ENCODE measurements at places on chromosomes 2 and 18.

DNA sequence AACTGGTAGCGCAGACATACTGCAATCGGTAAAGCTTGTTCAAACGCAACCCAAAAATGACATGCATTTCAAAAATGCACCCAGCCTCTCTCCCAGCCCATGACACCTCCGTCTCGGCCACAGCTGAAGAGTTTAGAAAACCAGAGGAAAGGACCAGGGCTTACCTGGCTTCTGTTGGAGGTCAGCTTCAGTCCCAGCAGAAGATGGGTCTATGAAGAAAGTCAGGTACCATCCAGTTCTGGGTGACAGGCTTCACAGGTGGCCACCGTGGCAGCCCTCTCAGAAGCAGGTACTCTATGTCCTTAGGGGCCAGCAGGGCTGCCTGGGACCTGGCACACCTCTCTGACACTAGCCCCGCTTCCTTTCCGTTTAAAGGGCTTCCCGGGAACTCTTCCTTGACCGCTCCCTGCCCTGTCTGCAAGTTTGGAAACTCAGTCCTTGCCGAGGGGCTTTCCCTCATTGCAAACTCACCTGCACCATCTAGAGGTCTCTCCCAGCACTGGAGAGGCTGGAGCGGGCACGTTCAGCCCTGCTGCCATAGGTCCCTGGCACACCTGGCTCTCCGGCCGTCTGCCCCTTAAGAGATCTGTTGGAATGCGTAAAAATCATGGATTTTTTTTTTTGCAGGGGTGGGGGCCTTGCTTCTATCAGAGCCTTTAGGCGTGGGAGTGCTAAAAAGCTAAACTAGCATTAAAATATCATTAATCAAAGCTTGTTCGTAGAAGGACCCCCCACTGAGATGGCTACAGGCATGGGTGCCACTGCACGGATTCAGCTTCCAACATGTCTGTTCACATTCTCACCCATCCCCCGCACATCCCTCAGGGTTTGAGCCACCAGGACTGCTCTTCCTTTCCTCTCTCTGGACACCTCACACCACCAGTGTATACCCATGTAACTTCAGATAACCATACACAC, at the start of gene EDAR:
EDAR (minus strand) TSS at position 425 of the 918 bp plus-strand sequence. CDS start 58,206 bp downstream, outside the sequence.
- DNase-seq, result peak; percentile 30

DNA sequence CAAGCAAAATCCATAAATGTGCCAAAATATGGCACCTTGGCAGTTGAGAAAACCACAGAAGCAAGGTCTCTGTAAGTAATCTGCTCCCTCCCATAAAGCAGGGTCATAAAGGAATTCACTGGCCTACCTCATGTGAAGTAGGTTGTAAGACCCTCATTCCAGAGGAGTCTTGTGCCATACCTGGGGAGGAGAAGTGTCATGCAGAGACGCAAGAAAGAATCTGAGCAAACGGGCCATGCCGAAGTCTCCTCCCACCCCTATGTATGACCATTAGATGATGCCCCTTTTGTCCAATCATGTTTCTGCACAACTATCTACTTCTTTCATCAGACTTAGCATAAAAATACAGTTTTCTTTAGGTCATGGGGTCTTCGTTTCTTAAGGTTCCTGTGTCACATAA, 14.6 kb downstream of the NMUR1 start:
- no peak for DNase-seq

- no peak for DNase-seq
Observed at GRCh38 chr2:220847006-220847405, 725.1 kb downstream of the EPHA4 start.

- no peak for DNase-seq
Observed at GRCh38 chr2:237946423-237946822, 20.4 kb upstream of the UBE2F start.

- no peak for DNase-seq
Observed at GRCh38 chr2:15316370-15316814, 244.7 kb downstream of the NBAS start.

DNA sequence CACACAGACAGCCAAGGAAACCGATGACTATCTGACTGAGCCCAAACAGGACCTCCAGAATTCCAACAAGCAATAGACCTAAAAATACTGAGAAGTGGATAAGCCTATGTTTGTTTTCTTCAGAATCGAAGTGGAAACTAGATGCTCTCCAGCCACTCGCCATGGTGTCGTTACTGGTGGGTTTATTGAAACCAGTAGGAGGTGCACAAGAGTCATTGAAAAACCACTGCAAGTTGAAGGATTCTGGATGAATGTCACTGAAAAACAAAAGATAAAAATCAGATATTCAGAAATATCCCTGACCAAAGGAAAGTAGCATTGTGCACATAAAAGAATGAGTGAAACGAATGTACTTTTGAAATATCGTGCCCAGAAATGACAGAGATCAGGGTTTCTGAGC, 15.3 kb downstream of the TM4SF20 start:
- no peak for DNase-seq

DNA sequence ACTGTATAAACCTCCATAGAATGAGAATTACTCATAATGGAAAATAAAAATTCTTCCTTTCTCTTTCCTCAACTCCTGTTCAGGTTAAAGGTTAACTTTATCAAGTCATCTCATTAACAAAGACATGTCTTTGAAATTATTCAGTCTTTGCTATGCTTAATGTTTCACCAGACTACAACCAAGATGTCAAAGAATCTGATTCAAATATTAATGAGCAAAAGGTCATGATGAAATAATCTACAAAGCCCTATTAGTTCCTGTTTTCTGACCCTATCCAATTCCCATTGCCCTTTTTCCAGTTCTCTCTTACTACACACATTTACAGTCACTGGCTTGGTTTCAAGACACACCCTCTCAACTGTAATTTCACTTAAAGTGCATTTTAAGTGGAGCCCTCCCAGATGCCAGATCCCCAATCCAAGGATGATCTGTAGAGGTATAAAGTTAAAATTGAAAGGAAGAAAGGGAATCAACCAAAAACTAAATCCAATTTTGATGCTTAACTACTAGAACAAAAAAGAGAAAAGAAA, 246.9 kb upstream of the CYP26B1 start:
- no peak for DNase-seq

DNA sequence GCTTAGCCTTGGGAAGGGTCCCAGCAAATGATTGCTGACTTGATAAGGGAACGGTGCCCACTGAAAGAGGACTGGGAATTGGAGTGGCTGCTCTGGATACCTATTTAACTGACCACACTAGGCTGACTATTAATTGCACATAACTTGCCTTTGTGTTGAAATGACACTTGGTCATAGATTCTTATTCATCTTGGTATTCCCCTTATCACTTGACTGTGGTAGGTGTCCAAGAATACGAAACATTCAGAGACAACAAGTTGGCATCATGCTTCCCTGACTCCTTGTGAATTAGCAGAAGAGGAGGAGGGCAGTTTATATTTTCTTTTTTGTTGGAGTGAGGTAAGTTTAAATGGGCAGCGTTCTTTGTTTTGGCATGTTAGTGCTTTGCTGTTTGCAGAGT, 13.4 kb downstream of the FMNL2 start:
- no peak for DNase-seq

DNA sequence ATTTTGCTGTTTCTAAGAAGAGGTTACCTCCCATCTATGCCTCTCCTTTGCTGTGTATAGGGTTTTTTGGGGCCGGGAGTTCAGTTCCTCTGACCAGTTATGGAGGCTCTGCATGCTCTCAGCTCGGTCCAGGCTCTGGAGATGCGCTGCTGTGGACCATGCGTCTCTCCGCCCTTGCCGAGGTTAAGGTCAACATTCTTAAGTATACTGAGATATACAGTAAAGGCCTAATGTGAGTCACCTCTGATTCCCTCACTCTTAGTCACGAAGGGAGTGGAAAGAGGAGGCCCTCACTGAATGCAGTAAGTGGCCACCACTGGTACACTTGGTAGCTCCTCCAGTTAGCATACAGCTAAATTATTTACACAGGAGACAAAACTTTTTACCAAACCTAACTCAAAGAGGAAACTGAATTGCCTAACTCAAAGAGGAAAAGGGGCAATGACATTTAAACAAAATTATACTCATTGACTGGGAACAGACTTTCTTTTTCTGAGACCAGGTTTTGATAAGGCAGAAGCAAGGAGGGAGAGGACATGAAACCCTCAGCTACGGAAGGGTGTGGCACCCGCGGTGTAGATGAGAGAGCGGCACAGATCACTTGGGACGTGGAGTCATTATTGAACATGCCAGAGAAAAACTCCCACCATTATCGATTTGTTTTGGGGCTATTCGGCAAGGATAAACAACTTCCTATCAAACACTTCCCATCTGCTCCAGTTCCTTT, 98.7 kb downstream of the COPS8 start:
- no peak for DNase-seq

DNA sequence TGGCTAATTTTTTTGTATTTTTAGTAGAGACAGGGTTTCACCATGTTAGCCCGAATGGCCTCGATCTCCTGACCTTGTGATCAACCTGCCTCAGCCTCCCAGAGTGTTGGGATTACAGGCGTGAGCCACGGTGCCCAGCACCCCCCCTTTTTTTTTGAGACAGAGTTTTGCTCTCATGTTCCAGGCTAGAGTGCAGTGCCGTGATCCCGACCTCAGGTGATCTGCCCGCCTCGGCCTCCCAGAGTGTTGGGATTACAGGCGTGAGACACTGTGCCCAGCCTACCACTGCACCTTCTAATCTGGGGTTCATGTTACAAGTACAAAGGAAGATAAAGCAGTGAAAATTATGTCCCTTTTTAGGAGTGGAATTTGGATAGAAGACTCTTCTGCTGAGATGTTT, 41.5 kb upstream of the CABLES1 start:
- DNase-seq, result no peak

DNA sequence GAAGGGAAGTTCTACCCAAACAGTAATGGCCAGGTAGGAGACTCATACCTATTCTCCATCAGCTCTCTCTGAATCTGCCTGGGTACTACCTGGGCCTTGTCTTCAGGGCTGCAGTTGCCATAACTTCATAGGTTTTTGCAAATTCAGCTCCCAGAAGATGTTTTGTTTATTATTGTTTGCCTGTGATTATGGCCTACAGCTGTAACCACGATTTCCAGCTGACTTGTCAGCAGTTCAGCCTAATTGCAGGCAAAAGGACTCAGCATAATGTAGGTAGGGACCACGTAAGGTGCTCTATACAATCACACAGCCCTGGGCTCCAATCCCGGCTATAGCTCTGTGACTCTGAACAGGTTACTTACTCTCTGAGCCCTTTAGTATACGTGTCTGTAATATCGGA, 187.0 kb upstream of the FN1 start:
- no peak for DNase-seq

DNA sequence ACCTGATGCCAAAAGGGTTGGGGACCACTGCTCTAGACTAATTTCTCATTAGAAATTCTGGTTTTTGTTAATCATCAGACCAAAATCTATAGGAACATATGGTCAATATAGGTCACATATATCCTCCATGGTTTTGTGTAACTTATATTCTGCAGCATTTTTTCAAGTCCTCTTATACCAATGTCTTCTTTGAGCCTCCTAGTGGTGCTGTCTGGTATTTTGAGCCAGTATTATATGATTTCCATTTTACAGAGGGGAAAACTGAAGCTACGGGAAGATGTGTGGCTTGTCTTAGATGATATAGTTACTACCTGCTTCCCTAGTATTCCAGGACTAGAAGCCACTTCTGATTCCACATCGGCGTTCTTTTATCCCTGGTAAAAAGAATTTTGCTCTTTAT, 13.8 kb downstream of the MAPK4 start:
- no peak for DNase-seq

- no peak for DNase-seq
Observed at GRCh38 chr2:47488870-47489584, 86.1 kb downstream of the MSH2 start.

DNA sequence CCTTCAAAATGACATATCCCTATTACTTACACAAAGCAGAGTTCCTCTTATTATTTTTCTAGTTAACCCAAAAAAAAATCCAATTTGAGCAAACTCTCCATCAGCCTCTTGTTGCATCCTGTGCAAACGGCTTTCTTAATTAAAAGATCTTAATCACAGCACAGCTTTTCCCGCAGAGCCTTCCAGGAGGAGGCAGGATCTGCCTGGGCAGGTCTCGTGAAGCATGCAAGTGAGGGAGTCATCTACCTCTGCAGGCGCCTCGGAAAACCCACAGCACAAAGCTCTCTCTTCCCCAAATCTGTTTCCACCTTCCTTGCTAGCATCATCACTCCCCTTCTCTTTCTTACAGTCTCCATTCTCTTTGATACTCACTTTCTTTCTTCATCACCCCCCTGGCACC, 100.4 kb downstream of the EN1 start:
- no peak for DNase-seq

DNA sequence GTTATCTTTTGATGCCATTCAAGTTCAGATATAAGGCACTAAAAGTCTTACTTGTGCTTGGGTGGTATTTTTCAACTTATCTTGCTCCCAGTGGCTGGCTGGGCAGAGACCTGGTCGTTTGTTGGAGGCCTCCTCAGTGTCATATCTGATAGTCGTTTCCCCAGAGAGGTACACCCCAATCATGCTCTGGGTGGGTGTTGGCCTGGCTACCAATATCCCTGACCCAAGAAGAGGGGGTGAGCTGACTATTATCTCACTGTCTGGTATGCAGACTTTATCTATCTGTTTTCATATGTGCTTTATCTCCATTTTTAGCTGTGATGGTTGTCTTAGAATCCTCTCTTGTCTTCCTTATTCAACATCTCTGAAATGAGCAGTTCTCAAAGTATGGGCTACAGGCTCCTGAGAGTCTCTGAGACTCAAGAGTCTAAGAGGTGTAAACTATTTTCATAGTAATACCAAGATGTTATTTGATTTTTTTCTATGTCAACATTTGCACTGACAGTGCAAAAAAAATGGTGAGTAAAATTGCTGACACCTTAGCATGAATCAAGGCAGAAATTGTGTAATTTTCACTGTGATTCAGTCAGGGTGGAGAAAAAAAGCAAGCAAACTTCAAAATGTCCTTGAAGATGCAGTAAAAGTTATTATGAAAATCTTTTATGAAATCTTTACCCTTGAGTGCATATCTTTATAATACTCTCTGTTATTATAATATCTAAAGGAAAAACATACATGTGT, 12.3 kb upstream of the PLEK start:
- DNase-seq, result no peak

- no peak for DNase-seq
Observed at GRCh38 chr2:213545964-213546475, 261.8 kb downstream of the SPAG16 start.

GRCh38 chr18:76839086-76839794, 16.9 kb downstream of the ZNF236 start:
- DNase-seq, result no peak

- no peak for DNase-seq
Observed at GRCh38 chr18:48430150-48430549, 21.0 kb upstream of the ZBTB7C start.

GRCh38 chr2:241188361-241189092, at the start of gene ANO7:
TSS of gene ANO7 (plus strand) at chr2:241188677. CDS start at chr2:241190064, 1,387 bp downstream.
- DNase-seq, result no peak

- DNase-seq, result no peak
Observed at GRCh38 chr18:58051765-58052460, 7.9 kb downstream of the NEDD4L start.

- DNase-seq, result no peak
Observed at GRCh38 chr2:29450596-29451222, 335.5 kb downstream of the CLIP4 start.

Measured in head of caudate nucleus (tissue), 42 donors.